ENCODE measurements at places on chromosomes 4 and X.

DNA sequence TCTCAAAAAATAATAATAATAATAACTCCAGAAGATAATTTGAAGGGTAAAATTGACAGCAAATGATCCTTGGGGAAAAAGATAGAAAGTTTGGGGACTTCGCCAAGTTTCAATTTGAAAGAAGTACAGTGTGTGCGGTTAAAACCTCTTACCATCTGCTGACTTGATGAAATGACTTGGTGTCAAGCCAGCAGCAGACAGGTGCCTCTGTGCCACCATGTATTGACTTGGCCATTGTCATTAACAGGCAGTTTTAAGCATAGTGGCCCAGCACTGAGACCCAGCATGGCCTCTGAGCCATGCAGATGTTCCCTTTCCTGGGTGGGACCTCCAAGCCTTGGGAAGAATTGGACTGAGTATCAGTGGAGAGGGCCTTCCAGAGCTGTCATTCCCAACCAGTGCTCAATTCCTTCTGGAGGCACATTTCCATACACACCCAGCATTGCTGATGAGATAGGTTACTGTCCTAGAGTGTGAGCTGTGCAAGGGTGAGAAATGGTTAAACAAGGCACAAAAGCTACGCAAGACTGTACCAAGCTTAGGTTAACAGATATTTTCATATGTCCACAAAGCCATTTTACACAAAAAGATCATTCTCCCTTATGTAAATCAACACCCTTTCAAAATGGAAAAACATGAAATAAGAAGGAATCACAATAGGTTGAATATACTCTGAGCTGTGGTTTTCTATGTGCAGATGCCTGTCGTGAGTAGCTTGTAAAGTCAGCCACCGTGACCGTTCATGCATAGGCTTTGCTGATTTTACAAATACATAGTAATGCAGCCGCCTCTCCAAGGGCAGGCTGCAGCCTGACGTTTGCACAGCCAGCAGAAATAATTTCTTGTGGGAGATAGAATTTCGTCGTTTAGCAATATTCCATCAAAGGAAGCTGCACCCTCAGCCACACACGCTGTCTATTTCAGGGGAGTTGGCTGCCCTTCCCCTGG is 59.4 kb upstream of the FBXW7 start:
- DNase-seq, result no peak

DNA sequence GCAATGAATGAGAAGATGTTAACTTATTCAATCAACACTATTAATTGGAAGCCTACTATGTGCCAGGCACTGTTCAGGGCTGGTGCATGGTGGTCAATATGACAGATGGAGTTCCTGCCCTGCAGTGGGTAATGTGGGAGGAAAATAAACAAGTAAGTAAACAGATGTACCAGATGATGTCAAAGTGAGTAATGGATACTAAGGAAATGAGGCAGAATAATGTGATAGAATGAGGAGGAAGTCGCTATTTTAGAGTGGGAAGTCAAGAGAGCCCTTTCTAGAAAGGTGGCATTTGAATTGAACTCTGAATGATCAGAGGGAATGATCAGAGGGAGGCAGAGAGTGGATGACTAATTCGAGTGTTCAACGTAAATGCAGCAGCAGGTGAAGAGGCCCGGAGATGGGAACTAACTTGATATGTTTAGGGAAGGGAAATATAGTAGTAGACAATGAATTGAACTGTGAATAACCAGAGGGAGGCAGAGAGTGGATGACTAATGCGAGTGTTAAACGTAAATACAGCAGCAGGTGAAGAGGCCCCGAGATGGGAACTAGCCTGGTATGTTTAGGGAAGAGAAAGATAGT is 48.3 kb downstream of the HMGB3 start:
- DNase-seq, result no peak

DNA sequence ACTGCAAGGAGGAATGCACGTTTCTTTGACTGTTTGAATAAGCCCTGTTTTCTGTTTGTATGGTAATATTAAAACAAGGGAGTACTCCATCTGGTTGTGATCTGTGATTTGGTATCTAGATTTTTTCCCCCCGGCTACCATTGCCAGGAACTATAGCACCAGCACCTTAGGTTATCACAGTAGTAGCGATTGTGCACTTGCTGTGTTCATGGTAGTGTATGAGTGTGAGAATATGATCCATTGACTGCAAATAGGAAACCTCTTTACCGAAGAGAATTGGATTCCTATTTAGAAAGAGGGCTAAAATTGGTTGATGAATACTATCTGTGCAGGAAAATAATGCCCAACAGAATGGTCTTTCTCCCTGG is 69.9 kb downstream of the LARP7 start:
- DNase-seq, result no peak

DNA sequence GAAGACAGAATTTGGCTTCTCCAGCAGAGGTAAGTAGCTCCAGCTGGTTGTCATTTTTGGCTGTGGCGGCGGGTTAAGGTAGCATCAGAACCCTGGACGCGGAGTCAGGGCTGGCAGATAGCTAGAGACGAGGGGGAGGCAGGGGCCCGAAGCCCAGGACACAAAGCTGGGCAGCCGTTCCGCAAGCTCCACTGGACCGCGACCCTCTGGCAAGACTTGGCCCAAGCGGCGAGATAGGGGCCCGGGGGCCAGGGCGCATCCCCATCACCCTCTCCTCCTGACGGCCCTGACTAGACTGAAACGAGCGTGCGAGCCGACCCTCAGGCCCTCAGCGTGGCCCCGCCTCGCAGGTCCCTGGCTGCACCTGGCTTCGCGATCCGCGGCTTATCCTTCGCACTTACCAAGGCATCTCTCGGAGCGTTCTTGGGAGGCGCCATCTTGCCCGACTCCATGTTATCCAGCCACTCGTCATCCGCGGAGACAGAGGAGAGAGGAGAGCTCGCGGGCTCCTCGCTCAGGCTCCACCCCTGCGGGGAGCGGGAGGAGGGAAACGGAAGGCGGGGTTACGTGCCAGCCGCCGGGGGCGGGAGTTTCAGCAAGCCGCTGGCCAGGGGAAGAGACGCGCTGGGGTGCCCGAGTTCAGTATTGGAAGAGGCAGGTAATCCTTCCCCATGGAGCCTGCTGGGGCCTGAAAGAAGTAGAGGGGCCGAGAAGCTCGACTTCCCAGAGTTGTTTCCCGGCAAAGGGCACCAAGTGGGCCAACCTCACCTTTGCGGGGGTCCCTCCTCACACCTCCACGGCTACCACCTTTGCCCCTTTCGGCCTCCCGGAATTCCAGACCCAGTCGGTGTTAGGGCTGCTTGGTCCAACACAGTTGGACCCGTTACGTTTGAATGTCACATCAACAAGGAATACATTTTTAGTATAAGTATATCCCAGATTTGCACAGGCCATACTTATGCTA is at the start of gene TAF9B:
Gene TAF9B, minus strand, starts transcription at position 491 of the 964 bp plus-strand sequence. Its CDS starts 39 bp downstream, at position 452.
- DNase-seq, result peak; percentile 49

- DNase-seq, result no peak
These were observed 608 bp downstream of the TAF1 start for GRCh38 chrX:71366674-71367256.

- DNase-seq, result no peak
These were observed 121.2 kb upstream of the GRPR start for GRCh38 chrX:16002185-16002584.

DNA sequence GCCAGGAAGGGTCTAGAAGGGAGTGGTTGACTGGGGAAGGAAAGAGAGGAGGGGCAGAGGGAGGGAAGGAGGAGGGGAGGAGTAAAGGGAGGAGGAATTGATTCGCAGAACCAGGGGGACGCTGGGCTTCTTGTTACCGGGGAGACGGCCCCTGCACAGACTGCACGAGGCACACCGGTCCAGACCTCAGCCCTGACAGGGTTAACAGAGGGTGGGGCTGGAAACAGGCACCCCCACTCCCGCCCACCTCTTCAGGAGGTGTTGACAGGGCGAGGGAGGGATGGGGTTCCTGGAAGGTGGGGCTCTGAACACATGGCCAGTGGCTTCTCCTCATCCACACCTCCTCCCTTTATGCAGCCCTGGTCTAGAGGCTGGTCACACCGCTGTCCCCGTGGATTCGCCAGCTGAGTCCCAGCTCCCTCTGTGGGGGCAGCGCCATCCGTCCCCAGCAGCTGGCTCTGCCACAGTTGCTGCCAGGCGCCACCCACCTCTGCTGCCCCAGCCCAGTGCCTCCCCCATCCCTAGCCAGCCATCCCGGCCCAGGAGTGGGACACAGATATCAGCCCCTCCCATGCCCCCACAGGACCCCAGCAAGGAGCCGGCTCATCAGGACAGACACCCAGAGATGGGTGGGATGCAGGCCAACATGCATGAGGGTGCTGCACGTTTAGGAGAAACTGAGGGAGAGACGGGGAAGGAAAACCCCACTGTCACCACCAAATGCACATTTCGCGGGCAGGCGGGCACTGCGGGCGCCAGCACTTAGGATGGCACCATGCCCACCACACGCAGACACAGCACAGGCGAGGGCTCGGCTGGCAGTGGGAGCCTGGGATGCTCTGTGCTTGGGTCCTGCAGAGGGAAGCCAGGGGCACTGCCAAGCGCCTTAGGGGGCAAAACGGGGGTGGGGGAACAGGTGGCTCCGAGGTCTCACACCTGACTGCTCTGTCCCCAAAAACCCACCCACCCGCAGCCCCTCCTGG is 87.6 kb downstream of the ABLIM2 start:
- no peak for DNase-seq

GRCh38 chr4:1797298-1797860 is 4.3 kb downstream of the FGFR3 start:
- no peak for DNase-seq

DNA sequence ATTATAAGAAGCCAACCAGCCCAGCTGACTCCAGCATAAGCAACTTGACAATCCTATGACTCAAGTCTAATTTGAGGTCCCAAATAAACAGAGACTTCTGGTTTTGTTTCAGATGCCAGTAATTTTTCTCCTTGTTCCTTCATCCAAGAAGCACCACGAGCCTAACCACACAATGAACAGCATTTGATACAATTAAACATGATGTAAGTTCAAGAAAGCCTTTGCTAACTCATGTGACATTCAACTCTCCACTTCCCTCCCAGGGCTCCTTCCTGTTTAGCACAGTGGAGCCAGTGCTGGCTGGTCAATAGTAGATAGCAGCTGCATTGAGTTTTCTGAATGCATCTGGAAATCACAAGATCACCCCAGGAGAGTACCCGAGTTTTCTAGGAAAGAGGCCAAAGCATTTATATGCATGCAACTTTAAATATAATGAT is 206.3 kb downstream of the ARHGAP24 start:
- no peak for DNase-seq

GRCh38 chr4:144213371-144213770 is 72.9 kb upstream of the GYPA start:
- DNase-seq, result no peak

- no peak for DNase-seq
These were observed at the start of gene TLR1 for GRCh38 chr4:38804654-38805295. Gene TLR1, minus strand, starts transcription at chr4:38804791. Its CDS starts 5,960 bp downstream, at chr4:38798831.

GRCh38 chr4:128775477-128775876 is 34.0 kb upstream of the JADE1 start:
- no peak for DNase-seq

DNA sequence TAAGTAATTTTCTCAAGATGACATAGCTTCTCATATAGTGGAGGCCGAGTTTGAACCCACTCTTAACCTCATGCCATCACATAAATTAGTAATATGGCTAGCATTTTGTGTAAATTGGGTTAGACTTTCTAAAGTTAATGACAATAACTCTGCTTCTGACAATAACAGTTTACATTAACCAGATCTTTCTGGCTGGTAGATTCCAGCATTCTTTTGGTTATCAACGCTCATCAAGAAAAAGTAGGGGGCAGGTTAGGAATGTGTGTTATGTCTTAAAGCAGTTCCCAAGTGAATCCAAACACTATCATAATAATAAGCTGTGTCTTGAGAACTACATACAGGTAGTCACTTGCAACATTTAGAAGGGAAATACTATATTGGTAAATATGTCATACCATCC is 162.5 kb downstream of the PRDM5 start:
- no peak for DNase-seq

All from stimulated activated CD4-positive, alpha-beta T cell treated with anti-CD3 and anti-CD28 coated beads, Interleukin-1b, Interleukin-23, amount 100 ng/mL, for 1 hour (primary cell).